ENCODE measurements at places on chromosomes 1 and 21.

DNA sequence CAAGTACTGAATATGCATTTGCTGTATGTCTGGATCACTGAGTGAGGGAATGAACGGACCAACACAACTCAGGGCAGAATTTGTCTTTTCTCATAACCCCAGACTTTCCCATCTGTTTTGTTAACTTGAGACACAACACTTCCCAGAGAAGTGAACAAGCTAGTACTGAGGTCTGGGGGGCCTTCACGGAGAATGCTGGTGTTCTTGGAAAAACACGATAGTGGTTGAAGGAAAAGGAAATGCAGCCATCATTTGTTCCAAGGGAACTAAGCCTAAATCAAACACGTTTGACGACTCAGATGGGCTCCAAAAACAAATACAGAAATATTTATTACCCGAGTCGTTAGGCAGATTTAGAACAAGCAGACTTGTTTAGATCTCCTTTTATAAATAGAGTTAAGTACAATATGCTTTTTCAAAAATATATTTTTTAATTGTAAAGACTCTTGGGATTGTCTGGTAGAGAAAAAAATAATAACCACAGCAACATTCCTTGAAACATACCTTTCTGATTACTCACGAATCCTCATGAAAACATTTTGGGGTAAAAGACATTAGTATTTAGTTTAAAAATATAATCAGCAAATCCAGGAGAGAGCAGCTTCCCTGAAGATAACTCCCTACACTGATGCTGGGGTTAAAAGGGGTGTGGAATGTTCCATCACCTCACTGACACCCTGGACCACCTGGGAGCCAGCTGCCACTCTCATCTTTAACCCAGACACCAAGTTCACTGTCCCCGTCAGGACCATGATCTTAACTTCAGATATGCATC, 427.7 kb upstream of the RUNX1 start:
- DNase-seq = no peak

DNA sequence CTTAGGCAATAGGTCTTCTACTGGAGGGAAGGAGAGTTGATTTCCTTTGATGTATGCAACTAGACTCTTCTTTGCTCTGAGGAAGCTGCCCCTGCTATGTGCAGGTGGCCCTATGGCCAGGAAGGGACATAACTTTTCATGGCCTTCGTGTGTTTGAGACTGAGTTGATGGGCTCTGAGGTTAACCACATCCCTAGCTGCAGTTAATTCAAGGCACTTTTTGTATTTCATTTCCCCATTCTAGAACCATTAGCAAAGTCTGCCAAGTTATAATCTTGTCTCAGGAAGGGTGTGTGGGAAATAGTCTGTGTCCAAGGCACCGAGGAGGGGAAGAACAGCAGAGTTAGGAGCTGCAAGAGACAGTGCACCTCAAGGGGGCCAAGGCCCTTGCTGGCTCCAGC, 2.5 kb downstream of the FCRL4 start:
- DNase-seq = no peak

- no peak for DNase-seq
These were observed 504 bp downstream of the SCCPDH start for GRCh38 chr1:246724731-246725095.

GRCh38 chr1:61264825-61265242, 182.5 kb downstream of the NFIA start:
- no peak for DNase-seq

DNA sequence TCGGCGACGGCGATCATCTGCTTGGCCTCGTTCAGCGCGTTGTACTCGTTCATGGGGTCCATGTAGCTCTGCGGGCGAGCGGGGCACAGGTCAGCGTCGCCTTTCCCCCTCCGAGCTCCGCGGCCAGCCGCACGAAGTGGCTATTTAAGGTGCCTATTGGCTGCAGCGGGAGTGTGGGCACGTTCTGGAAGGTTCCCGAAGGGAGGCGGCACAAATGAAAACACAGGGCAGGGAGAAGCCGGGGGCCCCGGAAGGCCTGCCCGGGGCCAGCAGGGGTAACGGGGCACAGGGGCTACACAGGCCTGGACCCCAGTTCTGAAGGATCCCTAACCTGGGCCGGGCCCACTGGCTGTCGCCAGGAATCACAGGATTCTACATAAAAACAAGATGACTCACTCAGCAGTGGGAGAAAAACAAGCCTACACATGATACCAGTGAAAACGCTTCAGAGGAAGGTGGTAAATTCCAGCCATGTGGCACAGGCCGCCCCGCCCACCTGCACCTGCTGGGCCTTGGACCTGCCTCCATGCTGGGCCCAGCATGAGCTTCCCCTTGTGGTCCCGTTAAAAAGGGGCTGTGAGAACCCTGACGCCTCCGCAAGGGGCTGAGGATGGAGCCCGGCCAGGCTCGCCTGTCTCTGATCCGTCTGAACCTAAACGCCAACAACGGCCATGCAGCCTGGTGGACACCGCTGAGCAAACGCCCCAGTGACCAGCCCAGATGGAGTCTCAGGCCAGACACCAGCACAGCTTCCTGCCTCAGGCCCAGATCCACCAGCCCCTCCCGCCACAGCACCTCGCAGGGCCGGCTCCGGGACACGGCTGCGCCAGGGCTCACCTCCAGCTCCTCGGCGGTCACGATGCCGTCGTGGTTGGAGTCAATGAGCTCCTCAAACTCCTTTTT, 3.9 kb upstream of the TNFRSF4 start:
- DNase-seq = no peak

DNA sequence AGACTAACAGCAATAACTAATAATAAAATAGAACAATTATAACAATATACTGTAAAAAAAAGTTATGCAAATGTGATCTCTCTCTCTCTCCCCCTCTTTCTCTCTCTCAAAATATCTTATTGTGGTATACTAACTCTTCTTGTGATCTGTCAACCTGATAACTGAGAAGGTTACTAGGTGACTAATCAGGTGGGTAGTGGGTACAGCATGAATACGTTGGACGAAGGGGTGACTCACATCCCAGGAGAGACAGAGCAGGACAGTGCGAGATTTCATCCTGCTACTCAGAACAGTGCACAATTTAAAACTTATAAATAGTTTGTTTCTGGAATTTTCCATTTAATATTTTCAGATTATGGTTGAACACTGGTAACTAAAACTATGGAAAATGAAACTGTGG, 257.5 kb downstream of the LRRC40 start:
- DNase-seq = no peak

DNA sequence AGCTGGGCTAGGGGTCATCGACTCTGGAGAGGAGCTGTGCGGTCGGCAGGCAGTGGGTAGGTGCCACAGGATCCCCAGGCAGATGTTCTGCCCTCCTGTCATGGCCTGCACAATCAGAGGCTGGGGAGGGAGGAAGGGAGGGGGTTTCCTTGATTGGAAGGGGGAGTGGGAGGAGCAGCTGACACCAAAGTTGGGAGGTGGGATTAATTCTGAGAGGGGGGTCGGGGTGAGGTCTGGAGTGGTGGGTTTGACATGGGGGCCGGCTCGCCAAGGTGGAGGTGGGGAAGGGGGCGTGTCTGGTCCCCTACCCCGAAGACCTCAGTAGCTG, 651 bp upstream of the HPCA start:
- DNase-seq = no peak

- no peak for DNase-seq
These were observed 27.7 kb downstream of the ACOT11 start for GRCh38 chr1:54575605-54576290.

- no peak for DNase-seq
These were observed 41.5 kb downstream of the GBP6 start for GRCh38 chr1:89405275-89405929.

- no peak for DNase-seq
These were observed 15.4 kb upstream of the GUCA2A start for GRCh38 chr1:42179900-42180329.

- no peak for DNase-seq
These were observed 15.1 kb upstream of the MX2 start for GRCh38 chr21:41346758-41347157.

- no peak for DNase-seq
These were observed 75.8 kb downstream of the ARHGEF16 start for GRCh38 chr1:3530086-3530925.

- DNase-seq = no peak
These were observed 22.4 kb downstream of the SLAMF1 start for GRCh38 chr1:160624464-160624863.

GRCh38 chr1:206932177-206932576, 10.4 kb upstream of the FCMR start:
- no peak for DNase-seq

DNA sequence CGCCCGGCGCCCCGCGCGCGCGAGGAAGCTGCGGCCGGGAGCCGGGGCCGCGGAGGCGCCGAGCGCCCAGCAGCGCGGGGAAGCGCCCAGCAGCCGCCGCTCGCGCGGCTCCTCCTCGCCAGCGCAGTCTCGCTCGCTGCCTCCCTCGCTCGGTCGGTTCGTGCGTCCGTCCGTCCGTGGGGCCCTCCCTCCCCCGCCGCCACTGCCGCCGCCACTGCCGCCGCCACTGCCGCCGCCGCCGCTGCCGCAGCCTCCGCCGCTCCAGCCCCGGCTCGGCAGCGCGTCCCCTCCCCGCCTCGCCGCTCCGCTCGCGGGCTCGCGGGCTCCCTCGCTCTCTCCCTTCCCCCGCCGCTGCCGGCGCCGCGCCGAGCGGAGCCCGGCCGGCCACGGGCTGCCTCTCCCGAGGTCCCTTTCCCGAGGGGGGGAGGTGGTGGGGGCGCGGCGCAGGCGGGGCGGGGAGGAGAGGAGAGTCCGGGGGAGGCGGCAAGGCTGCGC, at the start of gene KCND3:
KCND3 (minus strand) TSS at position 138 of the 495 bp plus-strand sequence.
- peak; percentile 76 for DNase-seq

DNA sequence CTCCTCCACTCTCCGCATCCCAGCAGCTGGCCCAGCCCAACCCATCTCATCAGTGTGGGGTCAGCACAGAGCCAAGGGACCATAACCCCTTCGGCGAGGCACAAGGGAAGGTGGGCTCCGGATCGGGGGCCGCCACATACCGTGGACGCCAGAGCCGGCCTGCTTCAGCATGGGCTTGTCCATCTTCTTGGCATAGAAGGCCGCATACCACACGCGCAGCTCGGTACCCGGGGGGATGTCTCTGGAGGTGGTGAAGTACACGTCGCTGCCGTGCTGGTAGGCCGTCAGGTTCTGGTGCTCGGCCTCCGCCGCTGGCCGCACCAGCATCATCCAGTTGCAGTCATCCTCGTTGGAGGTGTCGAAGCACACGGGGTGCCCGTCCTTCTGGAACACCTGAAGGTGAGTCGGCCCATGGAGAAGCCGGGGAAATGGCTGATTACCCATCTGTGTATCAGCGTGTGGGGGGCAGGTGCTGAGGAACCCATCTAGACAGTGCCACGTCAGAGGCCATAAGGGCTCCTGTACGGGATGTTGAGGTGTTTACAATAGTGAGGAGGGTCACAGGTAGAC, 24.6 kb downstream of the PRDM15 start:
- no peak for DNase-seq

GRCh38 chr1:199508653-199509052, 518.9 kb upstream of the NR5A2 start:
- DNase-seq = no peak

DNA sequence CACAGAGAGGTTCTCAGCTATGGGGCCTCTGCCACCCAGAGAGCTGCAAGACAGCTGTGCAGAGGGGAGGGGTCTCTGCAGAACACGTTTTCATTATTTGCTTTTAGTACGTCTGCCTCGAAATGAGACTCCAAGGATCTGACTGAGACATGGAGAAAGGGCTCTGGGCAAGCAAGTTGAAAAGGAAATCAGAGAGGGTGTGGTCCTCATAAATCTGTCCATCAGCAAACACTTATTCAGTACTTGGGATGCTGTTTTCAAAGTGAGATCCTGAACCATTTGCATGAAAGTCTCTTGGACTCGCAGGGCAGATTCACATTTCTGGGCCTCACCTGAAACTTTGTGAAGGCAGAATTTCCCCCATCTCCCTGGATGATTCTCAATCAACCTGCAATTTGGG, 197.4 kb upstream of the GALNT2 start:
- DNase-seq = no peak

- no peak for DNase-seq
These were observed 30.3 kb upstream of the COL6A2 start for GRCh38 chr21:46067505-46068201.

- no peak for DNase-seq
These were observed 5.8 kb downstream of the FOXD3 start for GRCh38 chr1:63328122-63328521.

DNA sequence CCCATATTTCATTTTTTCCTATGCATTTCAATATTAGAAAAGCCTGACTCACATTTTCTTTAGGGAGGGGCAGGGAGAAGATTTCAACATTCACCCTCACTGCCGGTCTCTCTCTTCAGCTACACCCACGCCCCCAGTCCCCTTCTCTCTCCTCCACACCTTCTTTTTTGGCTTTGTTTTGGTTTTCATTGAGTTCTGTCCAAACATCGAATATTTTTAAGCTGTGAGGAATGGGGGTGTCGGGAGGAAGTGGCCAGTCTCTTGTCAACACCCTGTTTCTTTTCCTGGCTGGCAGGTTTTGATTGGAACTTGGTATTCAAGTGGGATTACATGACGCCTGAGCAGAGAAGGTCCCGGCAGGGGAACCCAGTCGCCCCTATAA, 177.3 kb downstream of the PGBD5 start:
- peak; percentile 48 for DNase-seq

DNA sequence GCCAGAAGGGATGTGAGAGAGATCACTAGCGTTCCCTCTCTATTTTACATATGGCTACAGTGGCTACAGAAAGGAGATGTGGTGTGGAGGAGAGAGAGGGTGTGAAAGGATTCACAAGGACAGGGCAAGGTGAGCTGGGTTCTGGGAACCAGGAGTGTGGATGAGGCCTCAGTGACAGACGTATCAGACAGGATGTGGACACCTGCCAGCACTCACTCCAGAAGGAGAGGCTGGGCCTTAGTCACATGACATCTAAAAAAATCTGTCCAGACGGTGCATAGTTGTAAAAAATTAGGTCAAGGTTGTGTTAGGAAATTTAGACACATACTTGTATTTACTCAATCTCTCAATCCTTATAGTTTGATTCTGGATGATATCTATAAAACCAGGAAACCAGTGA, 10.6 kb downstream of the TRIM67 start:
- DNase-seq = no peak

DNA sequence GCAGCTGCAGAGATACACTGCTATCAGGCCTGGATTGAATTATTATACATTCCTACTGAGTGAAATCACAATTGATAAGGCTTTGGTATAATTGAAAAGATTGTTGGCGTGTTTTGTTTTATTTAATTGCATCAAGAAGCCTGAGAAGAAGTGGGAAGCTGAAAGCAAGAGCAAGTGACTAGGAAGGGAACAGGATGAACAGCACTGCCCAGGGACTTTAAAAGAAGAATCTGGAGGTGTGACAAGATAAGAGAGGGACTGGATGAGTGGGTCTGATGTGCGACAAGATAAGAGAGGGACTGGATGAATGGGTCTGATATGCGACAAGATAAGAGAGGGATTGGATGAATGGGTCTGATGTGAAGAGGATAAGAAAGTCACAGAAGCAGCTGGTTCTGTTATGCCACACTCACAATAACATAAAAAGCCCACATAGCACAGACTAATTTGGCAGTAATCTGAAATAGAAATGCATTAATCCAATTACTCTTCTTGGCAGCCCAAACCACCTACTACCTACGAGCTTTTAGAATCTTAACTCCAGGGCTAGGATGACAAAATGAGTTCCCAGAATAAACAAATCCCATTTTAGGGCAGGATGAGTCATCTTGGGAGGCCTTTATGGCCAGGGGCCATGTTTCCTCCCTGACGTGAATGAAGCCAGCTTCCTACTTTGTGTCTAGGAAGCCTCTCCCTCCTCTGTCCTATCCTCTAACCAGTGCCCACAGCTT, 129.7 kb downstream of the DUSP10 start:
- DNase-seq = peak; percentile 73
